ENCODE measurements at places on chromosomes 2 and 18.

DNA sequence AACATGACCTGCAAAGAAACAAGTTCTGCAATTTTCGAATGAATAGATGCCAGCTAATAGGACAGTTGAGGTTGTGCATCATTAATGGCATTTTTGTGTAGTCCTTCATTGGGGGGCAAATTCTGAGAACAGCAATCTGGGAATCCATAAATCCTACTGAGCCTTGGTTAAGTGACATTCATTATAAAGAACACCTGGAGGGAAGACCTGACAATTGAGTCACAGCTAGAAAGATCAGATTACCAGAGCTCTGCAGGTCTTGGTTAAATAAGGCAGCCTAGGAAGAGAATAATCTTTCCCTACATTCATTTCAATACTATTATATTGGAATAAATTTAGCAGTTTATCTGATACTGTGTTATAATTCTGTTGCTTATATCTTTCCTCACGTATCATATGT lies 14.3 kb downstream of the KCNH7 start:
- DNase-seq = no peak

DNA sequence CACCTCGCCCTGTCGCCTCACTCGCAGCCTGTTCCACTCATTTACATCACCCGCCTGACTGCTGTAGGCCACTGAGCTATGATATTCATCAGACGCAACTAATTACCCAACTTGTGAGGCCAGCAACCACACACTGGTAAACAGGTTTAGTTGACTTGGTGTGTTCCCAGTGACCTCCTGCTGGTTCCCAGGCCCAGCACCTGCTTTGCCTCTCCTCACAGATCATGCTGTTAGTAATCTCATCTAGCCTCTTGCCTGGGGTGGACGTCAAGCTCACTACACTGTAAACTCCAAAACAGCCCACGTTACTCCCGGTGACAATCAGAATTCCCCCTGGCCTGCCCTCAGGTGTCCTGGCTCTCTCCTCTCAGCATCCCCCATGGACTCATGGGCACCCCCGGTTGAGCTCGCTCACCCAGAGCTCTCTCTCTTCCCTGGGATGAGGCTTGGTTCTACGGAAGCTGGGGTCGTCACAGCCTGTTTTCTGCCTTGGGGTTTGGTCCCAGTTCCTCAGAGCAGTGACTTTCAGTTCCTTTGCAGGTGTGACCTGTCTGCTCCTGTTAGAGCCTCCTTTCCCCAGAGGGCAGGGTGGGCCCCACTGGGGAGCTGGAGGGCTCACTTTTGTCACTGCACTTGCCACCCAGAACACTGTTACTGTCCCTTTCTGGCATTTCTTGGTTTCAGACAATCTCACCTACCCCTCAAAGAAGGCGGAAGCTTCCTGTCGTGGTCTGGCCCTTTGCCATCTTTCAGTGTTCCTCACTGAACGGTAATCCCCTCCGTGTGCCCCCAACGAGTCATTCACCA lies 40.3 kb downstream of the INPP5D start:
- peak; percentile 52 for DNase-seq

- peak; percentile 36 for DNase-seq
Observed at GRCh38 chr2:3575534-3576262, 638 bp downstream of the RPS7 start.

- no peak for DNase-seq
Observed at GRCh38 chr2:215981115-215981514, 32.2 kb downstream of the MREG start.

DNA sequence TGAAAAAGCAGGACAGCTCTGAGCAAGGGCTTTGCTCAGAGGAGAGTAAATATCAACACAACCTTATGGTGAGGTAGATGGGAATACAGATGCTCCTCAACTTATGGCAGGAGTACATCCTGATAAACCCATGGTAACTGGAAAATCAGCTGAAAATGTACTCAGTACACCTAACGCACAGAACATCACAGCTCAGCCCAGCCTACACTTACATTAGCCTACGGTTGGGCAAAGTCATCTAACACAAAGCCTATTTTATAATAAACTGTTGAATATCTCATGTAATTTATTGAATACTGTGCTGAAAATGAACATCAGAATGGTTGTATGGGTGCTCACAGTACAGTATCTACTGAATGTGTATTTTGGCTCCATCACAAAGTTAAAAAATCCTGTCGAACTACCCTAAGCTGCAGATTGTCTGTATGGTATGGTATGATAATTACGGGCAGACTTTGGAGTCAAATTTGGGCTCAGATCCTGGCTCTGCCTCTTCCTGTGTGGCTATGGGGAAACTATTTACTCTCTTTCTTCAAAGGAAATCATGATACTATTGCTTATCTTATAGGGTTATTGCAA lies 120.3 kb upstream of the LYPD1 start:
- no peak for DNase-seq

DNA sequence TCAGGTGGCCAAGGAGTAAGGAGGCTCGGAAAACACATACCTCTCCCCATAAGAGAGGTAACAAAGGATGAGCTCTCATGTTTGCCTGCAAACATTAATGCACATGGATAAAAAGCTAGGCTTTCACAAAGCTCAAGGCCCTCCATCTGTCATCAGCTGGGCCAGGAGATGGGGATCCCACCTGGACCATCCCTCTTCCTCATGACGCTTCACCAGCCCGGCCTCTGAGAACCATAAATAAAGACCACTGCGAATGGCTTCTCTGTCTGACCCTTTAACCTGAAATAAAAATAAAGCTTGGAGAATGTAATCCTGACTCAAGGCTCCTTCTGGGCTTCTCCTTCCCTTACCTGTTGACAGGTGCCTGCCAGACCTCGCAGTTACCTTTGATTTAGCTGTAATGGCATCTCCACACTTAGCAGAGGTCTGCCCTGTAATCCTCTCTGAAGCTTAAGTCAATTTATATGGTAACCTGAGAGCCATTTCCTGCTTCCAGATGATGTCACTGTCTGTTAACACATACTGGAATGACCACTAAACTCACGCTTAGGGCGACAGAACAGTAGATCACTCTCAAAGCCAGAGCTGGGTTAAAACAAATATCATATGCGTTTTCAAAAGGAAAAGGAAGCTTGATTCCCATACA lies 29.3 kb upstream of the FOXI3 start:
- no peak for DNase-seq

DNA sequence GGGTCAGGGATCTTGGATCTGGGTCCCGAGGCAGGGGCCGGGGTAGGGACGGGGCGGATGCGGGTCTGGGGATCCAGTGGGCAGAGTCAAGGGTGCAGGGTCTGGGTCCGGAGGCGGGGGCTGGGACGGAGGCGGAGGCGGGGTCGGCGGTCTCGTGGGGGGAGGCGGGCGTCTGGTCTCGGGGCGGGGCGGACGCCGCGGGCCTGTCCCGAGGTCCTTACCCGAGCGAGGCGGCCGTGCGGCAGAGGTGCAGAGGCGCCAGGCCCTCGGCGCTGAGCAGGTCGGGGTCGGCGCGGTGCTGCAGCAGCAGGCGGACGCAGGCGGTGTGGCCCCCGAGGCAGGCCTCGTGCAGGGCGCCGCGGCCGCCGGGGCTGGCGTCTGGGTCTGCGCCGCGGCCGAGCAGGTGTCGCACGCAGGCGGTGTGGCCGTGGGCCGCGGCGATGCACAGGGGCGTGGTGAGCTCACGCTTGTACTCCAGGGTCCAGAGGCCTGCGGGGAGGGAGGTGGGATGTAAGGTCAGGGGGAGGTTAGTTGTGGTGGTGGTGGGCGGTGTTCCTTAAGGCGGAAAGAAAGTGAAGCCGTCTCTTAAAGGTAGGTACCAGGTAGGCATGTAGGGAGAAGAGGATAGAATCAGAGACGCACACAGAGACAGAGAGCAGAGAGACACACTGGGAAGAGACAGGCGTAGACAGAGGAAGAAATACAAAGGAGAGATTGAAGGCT lies 26.6 kb downstream of the ASB18 start:
- DNase-seq = no peak

DNA sequence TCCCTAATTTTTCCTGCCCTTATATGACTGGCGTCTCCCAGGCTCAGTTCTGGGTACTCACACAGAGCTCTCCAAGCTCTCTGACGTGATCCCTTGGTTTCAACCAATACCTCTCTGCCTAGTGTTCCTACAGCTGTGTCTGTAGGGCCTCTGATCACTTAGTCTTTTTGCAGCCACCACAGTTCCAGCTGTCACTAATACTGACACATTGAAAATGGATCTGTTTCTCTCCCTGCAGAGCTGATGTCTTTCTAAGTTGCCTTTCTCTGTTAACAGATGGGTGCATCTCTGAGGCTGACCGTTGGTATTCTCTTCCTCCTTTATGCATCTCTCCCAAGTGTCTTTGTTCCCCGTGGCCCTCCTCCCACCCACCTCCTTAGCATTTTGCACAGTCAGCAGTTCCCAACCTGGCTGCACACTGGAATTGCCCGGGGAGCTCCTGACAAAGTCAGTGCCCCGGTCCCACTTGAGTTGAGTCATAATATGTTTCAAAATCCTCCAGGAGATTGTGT lies 62.5 kb downstream of the CERS6 start:
- DNase-seq = no peak

- no peak for DNase-seq
Observed at GRCh38 chr2:239471011-239471792, 70.4 kb upstream of the HDAC4 start.

DNA sequence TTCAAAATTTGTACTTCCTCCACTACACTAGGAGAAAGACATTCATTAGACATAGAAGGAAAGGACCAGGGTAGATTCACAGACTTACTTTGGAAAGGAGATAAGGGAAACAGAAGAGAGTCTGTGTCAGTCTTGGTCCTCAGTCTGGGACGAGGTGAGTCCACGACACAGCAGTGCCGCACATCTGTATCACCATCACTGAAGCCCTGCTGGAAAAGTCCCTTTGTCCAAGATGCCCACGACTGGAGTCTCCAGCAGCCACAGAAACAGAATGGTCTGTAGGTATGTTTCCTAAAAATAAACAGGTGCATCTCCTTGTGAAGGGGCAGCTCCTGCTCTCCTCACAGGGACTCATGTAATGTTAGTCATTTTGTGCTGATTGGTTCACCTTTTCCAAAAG lies 27.4 kb downstream of the COX7A2L start:
- no peak for DNase-seq

- DNase-seq = no peak
Observed at GRCh38 chr2:177235855-177236437, 23.4 kb downstream of the HNRNPA3 start.

- DNase-seq = no peak
Observed at GRCh38 chr2:170145675-170146432, 32.1 kb upstream of the MYO3B start.

DNA sequence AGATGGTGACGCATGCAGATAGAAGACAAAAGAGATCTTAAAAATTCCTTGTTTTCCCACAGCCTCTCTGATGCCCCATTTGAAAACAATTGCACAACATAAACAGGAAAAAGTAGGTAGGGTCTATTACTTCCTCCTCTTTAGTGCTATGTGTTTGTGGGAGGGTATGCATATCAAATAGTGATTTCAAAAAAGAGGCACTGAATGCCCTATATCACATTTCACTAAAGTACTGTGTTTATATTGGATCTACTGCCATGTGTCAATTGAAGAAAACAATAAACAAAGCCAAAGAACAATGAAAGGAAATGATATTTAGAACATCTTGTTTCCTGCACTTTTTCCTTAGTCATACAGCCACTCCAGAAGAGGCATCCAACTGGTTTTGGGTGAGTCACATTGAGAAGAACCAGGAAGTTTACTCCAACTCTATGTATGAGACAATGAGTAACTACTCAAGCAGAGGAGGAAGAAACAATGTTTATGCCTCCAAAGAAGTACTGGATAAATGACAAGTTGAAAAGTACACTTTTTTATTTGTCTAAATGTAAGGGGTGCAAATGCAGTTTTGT lies 583.6 kb downstream of the FBXO15 start:
- DNase-seq = no peak

GRCh38 chr2:3186766-3187165 lies 190.9 kb downstream of the EIPR1 start:
- no peak for DNase-seq

DNA sequence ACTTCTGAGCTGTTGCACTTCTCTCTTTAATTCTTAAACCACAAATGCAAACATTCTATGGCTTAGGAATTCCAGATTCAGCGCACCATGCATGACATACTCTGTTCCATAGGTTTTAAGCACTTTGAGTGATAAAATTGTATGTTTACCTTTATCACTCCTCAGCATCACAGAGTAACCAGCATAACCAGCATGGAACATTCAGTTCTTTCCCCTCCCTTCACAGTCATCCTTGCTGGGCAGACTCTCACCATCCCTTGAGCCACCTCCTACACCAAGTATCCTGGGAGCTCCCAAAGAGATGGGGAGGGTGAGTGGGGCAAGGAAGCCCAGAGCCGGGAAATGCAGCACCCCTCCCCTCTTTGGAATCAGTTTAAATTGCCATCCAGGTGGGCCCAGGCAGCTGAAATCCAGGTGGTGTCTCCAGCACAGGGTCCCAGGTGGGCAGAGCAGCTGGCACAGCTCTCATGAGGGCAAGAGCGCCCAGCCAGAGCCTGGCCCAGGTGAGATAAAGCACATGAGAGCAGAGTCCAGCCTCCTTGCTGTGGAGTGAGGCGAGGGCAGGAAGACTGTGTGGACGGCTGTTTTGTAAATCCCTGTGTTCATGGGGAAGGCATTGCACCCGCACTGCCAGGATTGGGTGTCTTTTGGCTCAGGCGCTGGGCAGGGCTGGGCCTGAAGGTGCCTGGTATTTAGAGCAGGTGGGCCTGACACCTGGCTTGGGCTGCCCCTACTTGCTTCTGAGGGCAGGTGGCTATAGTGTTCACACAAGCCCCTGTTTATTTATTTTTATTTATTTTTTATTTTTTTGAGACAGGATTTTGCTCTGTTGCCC lies 36.8 kb downstream of the LAMA3 start:
- DNase-seq = no peak

- DNase-seq = no peak
Observed at GRCh38 chr18:23191232-23191631, 55.9 kb downstream of the CABLES1 start.

DNA sequence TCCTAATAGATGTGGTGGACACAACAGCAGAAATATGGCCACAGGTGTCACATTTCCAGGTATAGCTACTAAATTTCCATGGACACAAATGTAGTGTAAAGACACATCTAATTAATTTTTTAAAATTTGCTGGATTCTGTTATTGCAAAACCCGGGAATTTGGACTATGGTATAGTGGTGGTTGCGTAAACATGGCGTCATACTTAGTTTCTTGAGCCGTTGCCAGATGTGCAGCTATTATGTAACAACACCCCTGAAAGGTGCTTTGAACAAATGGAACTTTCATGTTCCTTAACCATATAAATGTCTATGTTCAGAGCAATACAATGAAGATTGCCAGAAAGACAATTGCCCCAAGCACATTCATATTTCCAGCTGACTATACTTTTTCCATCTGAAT lies 85.9 kb downstream of the HRH4 start:
- no peak for DNase-seq

GRCh38 chr2:235168174-235168979 lies 216.6 kb downstream of the SH3BP4 start:
- no peak for DNase-seq

DNA sequence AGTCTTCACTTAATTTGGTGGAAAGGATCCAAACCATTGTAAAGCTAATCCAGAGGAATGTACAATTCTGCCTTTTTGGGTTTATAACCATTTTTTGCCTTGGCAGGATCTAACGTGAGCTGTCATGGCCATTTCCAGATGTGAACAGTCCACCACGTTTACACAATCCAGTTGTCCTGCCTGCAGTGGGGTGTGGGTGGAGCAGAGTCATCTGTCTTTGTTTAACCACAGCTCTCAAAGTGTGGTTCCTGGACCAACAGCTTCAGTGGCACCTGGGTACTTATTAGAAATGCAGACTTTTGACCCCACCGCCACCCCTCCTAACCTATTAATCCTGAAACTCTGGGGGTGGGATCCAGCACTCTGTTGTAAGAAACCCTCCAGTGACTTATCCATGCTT lies 35.9 kb downstream of the FHOD3 start:
- DNase-seq = no peak
